CD4-positive, alpha-beta T cell treated with Interleukin-4 for 4 hours (primary cell): ENCODE measurements at places on chromosomes 2 and 18.

DNA sequence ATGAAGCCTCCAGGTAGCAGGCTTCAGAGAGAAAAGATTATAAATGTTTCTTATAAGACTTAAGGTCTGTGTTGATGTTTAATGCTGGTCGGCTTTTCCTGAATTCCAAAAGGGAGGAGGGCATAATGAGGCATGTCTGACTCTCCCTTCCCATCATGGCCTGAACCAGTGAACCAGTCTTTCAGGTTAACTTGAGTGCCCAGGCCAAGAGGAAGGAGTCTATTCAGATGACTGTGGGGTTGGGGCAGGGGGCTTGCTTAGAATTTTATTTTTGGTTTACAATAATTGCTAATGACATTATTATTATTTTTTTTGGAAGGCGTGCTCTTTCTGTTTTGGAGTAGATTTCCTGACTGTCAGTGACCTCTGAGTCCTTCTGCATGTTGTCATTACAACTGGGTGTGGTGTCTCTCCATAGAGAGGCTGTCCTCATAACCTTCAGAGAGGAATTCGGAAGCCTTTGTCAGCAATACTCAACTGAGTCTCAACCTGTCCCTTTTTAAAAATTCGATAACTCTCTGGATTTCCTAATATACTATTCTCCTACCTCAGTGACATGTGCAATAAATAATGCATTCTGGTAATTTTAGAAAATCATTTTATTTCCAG lies 275.1 kb upstream of the CXCR4 start:
- no peak for DNase-seq

DNA sequence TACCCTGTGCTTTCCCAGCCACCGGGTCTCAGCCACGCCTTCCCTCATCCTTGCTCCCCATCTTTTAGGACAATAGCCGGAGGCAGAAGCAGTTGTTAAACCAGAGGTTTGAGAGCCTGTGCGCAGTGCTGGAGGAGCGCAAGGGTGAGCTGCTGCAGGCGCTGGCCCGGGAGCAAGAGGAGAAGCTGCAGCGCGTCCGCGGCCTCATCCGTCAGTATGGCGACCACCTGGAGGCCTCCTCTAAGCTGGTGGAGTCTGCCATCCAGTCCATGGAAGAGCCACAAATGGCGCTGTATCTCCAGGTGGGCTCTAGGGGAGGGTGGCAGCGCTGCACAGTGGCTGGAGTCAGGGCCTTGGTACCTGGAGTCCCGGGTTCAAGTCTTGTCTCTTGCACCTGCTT lies 2.7 kb downstream of the UCN start:
- no peak for DNase-seq

- no peak for DNase-seq
Measured at GRCh38 chr2:210271300-210271699, 43.7 kb downstream of the MYL1 start.

- no peak for DNase-seq
Measured at GRCh38 chr18:50594942-50595341, 35.1 kb downstream of the MAPK4 start.
